ENCODE measurements at places on chromosomes 2 and 18.

DNA sequence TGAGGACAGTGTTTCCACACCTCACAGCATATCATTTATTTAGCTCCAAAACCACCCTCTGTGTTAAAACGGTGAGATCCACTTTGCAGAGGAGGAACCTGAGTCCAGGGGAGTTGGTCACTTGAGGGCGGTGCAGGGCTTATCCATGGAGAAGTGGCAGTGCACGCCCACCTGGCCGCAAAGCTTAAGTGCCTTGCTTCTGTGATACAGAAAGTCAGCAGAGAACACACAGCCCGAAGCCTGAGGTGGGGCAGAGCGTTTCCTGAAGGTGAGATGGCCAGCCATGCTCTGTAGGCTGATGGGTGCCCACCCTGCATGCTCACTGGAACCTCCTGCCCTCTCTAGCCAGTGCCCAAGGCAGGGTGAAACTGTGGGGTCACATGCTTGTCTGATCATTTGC, 87.3 kb downstream of the SH3RF3 start:
- DNase-seq, result no peak

DNA sequence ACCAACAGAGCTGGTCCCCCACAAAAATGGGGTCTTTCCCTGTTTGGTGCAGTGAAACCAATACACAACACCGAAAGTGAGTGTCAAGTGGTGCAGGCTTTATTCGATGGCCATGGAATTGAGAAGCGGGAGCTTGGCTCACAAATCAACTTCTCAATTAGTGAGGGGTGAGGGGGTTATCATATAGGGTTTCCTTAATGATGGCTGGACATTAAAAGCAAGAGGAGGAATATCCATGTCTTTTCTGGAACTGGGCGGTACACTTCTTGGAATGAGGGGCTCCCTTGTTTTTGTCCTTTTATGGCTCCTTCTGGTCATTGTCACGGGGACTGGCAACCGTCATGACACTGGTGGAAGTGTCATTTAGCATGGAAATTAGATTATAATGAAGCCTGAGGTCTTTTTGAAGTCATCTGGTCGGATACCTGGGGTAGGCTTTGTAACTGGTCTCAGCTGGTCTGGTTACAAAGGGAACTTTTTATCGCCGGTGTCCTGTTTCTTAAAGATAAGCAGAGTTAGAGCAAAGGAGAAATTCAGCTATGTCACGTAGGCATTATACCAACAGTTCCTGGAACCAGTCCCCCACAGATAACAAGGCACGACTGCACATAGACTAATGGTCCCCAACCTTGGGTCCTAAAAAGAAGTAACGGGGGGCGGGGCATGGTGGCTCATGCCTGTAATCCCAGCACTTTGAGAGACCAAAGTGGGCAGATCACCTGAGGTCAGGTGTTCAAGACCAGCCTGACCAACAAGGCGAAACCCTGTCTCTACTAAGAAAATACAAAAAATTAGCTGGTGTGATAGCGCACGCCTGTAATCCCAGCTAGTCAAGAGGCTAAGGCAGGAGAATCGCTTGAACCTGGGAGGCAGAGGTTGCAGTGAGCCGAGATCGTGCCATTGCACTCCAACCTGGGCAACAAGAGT, 93.5 kb upstream of the NDUFV2 start:
- no peak for DNase-seq

GRCh38 chr2:241675885-241676284, 10.7 kb downstream of the DTYMK start:
- DNase-seq, result no peak

GRCh38 chr18:76260941-76261472, 234.0 kb downstream of the ZNF516 start:
- no peak for DNase-seq

DNA sequence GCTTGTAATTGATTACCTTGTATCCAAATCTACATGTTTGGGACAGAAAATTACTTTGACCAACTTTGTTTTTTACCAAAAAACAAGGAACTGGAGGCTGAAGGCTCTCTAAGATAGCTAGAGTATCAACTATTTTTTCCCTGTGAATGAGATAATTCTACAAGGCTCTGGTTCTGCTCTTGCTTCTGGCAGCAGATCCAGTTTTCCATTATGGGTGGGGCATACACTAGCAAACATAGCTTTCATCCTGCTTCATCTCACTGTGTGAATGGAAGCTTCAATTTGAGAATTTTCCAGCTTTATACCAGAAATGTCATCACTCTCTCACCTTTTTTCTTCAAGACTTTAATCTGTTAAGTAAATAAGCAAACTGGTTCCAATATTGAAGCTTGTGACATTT, 249.7 kb downstream of the RPRM start:
- DNase-seq, result no peak

- peak; percentile 39 for DNase-seq
These were observed 467 bp downstream of the PUM2 start for GRCh38 chr2:20350041-20350712.

- no peak for DNase-seq
These were observed 95.3 kb downstream of the MREG start for GRCh38 chr2:215917953-215918620.

- no peak for DNase-seq
These were observed at the start of gene ACOXL for GRCh38 chr2:110732422-110733413. TSS of gene ACOXL (plus strand) at chr2:110732573. CDS start at chr2:110768390, 35,817 bp downstream.

- no peak for DNase-seq
These were observed 6.3 kb upstream of the MCFD2 start for GRCh38 chr2:46921676-46922448.

DNA sequence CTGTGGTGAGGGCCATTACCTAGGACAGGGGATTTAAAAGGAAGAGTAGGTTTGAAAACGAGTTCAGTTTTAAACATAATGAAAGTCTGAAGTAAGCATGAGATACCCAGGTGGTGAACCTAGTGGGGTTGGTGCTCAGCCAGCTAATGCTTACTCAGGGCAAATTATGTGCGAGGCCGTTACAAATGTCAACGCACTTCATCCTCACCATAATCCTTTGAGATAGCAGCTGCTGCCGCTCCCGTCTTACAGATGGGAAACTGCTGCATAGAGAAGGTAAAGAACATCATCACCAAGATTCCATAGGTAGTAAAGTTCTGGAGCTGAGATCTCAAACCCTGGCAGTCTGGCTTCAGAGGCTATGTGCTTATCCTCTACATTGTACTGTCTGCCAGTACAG, 209.0 kb downstream of the DYM start:
- DNase-seq, result no peak

GRCh38 chr2:117190856-117191559, 623.5 kb upstream of the DDX18 start:
- no peak for DNase-seq

GRCh38 chr2:120442541-120442922, 96.6 kb downstream of the INHBB start:
- DNase-seq, result no peak

GRCh38 chr2:9958057-9958456, 6.6 kb downstream of the GRHL1 start:
- no peak for DNase-seq

GRCh38 chr2:64214281-64215115, 70.3 kb upstream of the PELI1 start:
- no peak for DNase-seq

DNA sequence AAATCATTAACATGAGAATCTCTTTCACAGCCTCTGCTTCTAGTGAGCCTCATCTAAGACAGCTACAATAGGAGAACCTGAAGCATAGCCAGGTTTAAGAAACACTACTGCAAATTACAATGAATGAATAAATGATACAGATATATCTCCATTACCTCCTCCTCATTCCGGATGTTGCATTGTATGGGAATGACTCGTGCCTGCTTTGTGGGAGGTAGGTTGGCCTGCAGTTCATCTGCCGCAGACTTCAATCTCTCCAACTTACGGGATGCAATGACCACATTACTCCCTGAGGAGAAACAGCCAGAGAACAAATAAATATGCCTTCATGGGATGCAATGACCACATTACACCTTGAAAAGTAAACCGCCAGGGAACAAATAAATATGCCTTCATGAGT, 15.4 kb downstream of the PECR start:
- DNase-seq, result no peak

DNA sequence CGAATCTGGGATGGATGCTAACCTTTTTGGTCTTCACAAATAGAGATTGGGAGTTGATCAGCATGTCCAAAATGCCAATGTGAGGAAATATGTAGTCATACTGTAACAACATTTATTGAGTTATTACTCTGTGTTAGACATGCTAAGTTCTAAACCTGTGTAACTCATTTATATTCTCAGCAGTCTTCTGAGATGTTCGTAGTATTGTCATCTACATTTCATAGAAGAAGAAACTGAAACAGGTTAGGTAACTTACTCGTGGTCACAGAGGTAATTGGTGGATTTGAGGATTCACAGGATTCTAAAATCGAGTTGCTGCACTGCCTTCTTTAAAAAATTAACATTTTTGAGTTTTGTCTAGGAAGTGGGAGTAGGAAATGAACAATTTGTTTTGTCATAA, 162.1 kb downstream of the UBE2E3 start:
- no peak for DNase-seq

GRCh38 chr18:28485918-28486317, 309.0 kb upstream of the CDH2 start:
- DNase-seq, result no peak

- DNase-seq, result no peak
These were observed 23.8 kb downstream of the ATG16L1 start for GRCh38 chr2:233275223-233275622.

GRCh38 chr2:150271952-150272802, 215.3 kb downstream of the RND3 start:
- no peak for DNase-seq

DNA sequence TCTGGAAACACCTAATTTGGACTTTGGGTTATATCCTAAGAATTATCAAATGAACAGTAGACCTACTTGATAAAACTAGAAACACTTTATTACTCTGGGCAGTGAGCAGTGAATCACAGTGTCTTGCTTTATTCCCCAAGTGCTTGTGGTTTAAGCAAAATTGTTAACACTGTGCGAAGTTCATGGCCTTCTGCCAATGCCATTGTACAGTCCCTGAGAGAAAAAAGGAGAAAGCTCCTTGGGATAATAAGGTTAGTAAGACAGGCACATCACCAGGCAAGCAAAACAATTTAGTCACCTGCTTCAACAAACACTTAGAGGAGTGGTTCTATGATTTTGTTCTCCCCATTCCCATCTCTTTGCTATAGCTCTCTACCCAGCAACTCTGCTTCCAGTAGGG, 39.8 kb downstream of the ADCYAP1 start:
- no peak for DNase-seq

DNA sequence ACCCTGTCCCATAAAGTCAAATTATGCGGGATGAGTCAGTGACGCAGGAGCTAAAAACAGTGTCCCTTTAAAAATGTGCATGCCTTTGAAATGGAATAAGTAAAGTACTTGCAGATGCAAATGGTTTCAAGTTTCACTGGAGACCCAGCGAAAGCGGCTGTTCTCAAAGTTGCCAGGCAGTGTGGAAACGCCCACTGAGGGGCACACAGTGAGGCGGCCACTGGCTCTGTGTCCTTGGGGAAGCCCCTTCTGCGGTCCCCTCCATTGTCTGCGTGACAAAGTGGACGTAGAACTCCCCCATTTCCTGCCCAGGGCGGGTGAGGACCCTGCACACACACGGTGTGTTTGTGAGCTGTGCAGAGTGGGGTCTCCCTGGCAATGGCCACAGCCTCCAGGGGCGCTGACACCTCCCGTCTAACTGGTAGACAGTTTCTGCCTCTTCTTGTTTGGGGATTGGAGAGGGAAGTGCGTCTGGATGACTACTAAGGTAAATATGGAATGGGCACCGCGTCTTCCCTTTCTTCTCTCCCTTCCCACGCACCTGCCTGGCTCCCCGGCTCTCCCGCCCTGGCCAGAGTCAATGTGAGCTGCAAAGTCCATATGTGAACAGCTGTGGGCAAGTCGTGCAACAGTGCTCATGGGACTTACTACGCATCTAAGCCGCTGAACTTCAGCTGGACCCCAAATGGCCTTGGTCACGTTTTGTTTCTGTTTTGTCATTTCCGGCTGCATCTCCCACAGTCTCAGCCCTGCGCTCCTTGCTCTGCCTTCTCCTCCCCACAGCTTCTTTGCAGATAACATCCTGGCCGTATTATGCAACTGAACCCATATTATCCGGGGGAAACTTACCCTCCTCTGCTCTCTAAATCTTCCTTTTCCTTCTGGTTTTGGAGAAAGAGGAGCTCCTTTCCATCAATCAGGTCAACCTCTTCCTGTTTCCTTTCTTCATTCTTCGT, 33.7 kb upstream of the ZNF516 start:
- DNase-seq, result no peak

- DNase-seq, result no peak
These were observed 593.3 kb upstream of the FANCL start for GRCh38 chr2:58834404-58834803.

DNA sequence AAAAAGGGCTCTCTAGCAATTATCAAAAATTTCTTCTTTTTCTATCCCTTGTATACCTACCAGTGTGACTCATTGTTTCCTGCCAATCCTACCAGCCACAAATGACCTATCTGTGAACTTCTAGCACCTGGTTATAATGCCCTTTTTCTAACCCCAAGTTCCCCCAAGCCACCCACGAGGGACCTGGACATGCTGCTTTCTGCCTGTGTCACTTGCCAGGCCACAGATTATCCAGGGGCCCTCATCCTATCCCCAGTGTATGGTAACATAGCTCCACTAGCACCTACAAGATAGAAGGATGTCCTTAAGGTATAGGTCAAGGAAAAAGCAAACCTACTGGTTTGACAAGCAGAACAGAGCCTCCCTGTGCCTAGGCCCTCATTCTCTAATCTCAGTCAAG, 26.8 kb downstream of the AAK1 start:
- peak; percentile 22 for DNase-seq

DNA sequence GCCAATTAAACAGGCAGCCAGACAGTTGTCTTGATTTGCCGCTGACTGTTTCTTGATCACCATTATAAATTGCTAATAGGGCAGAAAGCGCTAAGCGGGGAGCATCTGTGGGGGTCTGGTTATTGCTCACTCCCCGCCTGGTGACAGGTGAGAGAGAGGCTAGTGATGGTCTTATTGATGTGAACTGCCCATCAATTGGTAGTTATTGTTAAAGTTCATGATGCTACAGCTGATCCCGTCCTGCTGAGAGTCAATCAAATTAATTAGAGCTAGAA, 148.5 kb downstream of the LNPK start:
- no peak for DNase-seq

DNA sequence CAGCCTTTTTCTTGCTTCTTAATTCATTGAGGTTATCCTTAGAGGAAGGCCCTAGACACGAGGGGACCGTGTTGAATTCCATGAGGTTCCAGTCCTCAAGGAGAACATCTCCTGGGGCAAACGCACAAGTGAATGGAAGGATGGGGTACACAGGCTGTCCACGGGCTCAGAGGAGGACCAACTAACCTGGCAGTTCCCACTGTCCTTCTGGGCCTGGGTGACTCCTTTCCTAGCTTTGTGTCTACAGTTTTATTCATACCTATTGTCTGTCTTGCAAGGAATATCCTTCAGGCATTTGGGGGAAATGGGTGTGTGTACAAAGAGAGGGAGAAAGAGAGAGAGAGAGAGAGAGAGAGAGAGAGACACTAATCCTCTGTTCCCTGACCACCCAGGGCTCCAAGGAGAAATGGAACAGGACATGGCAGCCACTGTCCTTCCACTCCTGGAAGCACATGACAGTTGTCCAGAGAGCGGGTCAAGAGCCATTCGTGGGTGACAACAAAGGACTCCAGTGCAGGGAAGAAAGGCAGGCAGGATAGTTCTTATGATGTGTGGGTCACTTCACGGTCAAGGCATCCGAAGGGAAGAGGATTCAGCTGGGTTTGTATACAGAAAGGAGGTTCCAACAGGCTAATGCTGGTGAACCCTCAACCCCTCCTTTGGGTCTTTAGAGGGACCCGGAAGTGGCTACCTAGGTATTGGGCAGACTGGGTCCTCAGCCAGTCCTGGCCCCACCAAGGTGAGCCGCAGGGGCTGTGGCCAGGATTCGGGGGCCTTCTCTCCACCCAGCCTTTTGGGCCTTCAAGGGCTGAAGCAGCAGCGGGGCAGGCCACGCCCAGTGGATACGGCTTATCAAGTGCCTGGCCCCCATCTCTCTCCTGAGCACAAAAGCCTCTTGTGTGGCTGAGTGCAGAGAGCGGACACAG, 150.6 kb downstream of the MYCN start:
- no peak for DNase-seq

All from activated gamma-delta T cell treated with anti-CD3 and anti-CD28 coated beads, Interleukin-2, amount 50 U/mL, for 16 hours (primary cell).